ENCODE measurements at places on chromosomes 3 and 15.

GRCh38 chr3:179949412-179949811, 87.3 kb downstream of the PEX5L start:
- DNase-seq = no peak

DNA sequence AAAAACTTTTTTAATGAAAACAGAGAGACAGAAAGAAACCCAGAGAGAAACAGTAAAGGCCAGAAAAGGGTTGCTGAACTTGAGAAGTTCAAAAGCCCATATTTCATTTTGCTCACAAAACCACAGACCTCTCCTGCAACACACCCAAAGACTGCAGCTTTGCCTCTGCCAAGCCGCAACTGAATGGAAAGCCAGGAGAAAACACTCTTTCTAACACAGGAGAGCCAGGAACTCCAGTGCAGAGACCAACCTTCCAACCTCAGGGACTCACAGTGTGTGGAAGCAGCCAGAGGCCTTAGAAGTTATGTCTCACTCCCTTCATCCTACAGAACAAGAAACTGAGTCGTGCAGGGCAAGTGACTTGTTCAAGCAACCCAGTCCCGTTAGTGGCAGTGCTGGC, 163.1 kb upstream of the HES1 start:
- no peak for DNase-seq

DNA sequence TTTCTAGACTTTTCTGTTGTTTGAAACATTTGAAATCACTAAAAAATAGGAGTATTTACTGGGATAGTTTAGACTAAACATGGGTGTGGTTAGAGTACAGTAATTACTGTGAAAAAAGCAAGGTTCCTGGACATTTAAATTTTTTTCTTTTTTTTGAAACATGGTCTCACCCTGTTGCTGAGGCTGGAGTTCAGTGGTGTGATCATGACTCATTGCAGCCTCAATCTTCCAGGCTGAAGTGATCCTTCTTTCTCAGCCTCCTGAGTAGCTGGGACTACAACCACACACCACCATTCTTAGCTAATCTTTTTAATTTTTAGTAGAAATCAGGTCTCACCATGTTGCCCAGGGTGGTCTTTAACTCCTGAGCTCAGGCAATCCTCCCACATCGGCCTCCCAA, 20.4 kb upstream of the CELF6 start:
- DNase-seq = no peak

GRCh38 chr3:53460326-53460725, 34.1 kb upstream of the CACNA1D start:
- no peak for DNase-seq

GRCh38 chr3:108287146-108287545, 9.2 kb upstream of the HHLA2 start:
- DNase-seq = no peak

DNA sequence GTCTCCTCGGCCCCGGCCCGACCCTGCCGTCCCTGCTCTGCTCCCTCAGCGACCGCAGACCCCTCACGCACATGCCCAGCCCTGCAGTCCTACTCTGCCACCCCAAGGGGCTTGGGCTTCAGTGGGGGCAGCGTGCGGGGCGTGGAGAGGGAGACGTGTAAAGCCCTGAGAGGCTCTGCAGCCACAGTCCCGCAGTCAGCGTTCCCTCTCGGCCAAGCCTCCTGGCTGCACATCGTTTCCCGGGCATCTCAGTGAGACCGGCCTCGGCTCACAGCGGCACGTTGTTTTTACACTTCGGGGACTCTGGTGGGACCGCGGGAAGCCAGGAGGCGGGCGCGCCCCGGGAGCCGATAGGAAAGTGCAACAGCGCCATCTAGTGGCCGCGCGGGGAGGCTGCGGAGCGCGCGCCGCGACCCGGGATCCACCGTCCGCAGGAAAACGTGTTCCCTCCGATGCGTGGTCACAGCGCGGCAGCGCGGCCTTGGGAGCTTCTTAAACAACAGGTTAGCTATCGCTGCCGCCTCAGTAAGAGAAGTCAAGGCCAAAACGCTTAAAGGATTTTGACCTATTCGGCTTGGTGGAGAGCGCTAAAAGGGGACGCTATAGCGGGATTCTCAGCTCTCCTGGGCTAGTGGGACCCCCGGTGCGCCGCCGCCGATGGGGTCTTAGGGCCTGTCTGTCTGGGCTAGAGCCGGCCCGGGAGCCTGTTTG, 226.8 kb upstream of the IGF1R start:
- peak; percentile 46 for DNase-seq

- no peak for DNase-seq
These were observed 259.6 kb upstream of the CTNNB1 start for GRCh38 chr3:40939741-40940130.

GRCh38 chr3:99928771-99929744, 111.4 kb downstream of the CMSS1 start:
- no peak for DNase-seq

- no peak for DNase-seq
These were observed 20.2 kb upstream of the DAPK2 start for GRCh38 chr15:64066451-64066850.

GRCh38 chr15:78243491-78243941, 9.2 kb upstream of the ACSBG1 start:
- no peak for DNase-seq

GRCh38 chr3:134677987-134678308, 27.1 kb upstream of the KY start:
- DNase-seq = no peak

GRCh38 chr3:59163953-59164352, 114.1 kb upstream of the CFAP20DC start:
- no peak for DNase-seq

- DNase-seq = no peak
These were observed 12.1 kb upstream of the MGA start for GRCh38 chr15:41648097-41648496.

- DNase-seq = no peak
These were observed 82.0 kb downstream of the KCNMB2 start for GRCh38 chr3:178618197-178618596.

DNA sequence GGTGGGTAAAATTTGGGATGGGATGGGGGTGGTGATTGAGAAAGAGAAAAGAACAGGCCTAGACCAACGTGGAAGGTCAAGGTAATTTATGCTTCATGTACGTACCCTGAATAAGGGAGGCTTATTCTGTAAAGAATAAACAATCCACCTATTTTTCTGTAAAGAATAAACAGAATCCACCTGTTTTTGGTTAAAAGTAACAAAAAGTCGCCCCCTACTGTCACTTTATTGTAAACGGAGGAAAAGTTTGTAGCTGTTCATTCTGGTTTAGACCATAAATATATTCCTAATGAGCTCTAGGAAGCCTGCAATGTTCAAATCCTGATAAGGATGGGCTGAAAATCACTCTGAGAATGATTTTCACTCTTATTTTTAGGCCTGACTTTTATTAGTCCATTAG, 23.5 kb upstream of the SQOR start:
- DNase-seq = no peak

DNA sequence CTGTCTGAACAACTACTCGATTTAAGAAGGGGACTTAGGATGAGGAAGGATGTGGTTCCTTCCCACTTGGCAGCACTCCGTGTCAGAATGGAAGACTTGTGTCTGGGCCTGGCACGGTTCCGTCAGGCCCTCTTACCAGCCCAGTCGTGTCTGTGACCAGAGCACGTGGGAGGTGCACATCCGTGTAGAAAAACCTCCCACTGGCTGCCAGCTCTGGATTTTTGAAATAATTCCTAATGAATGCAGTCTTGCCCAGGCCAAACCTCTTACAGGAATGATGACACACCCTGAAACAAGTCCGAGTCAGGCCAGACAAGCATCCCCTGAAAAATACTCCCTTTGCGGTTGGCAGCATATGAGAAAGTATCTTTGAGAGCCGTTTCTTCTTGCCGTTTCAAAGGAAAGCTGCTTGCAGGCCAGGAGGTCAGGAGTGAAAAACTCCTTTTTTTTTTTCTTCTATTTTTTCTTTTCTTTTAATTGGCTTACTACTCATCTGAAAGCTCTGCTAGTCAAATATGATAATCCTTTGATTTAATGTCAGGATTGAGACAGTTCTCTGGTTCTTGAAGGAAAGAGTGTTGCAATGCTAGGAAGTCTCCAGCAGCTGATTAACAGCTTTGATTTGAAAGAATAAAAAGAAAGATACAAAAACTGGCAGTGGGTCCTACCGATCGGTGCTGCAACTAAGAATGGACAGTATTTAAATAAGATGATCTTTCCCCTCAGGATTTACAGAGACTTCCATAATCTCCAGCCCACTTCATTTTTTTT, 19.8 kb downstream of the IL1RAP start:
- no peak for DNase-seq

- DNase-seq = no peak
These were observed 25.9 kb downstream of the CCDC32 start for GRCh38 chr15:40538976-40539375.

DNA sequence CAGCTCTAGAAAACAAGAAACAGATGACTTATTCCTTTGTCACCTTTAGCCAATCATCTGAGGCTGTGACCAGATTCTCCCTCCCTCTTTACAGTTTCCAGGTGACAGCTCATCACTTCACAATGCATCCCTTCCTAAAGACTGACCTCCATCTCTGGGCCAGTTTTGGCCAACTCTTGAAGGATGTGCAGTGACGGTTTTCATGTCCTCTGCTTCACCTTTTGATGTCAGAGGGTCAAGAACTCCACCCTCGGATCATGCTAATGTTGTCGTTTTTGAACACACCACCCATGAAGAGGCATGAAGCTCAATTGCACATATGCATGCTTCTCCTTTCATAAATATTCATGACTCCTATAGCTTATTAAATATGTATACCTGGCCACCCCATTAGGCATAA, 161.2 kb upstream of the SYNPR start:
- no peak for DNase-seq

DNA sequence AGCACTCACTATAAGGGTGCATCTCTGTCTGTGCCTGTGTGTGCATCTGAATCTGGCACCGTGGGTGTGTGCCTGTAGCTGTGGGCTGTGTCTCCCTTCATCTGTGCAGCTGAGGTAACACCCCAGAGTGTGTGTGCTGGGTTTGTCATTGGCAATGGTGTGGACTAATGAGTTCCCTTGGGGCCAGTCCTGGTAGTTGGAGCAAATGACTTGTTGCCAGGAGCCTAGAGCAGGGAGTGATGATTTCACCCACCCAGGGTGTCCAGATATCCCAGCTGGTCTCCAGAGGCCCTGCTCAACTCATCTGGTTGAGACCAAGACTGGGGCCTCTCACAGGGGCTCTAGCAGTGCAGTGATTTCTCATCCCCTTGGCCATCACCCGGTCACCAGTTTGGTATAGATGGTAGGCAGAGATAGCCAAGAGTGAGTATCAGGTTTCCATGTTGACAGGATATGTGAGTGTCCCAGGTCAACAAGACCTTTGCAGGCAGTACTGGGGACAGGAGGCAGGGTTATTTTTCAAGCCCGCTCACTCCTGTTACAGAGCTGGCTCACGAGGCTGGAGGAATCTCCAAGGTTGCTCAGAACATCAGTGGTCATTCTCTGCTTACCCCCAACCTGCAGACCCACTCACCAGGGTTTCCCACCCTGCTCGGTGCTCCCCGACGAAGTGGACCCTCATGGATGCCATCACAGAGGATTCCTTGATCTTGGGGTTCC, 4.1 kb upstream of the HDAC11 start:
- no peak for DNase-seq

GRCh38 chr15:44427756-44428724, 611 bp downstream of the CTDSPL2 start:
- DNase-seq = no peak

DNA sequence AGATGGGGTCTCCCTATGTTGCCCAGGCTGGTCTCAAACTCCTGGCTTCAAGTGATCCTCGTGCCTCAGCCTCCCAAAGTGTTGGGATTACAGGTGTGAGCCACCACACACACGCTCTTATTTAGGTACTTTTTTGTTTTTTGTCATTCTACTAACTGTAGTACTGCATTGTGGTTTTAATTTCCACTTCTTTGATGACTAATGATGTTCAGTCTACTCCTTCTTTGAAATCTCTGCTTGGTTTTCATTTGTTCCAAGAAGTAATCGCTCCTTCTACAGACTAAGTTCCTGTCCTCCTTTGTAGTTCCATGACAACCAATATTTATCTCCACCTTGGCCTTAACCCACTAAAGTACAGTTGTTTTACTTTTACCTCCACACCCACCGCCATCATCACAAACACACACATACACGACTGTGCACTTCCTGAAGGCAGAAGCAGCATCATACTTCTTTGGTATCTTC, 529 bp upstream of the DLEC1 start:
- no peak for DNase-seq

DNA sequence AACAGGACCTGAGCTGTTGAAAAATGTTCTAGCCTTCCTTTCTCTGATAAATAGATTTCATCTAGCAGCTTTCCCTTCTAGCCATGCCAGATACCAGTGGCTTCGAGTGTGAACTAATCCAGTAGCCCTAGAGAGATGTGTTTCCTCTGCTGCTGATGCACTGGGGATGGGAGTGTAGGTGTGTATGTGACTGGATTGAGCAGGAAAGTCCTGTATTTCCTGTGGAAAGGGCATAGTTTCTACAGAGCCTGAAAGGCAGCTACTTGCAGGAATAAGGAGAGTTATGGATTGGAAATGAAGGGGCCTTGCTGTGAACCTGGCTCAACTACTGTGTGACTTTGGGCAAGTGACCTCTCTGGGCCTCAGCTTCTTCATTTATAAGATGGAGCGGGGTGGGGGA, 8.6 kb downstream of the TIMP4 start:
- no peak for DNase-seq

DNA sequence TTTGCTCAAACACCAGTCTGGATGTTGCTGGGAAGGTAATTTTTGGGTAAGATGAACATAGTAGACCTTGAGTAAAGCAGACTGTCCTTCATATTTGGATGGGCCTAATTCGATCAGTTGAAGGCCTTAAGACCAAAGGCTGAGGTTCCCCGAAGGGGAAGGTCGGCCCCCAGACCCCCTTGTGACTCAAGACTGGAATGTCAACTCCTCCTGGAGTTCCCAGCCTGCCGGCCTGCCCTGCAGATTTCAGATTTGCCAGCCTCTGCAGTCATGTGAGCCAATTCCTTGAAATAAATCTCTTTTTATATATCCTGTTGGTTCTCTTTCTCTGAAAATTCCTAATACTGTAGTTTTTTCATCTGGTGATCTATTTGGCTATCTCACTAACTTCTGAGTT, 146.5 kb downstream of the APBA2 start:
- DNase-seq = no peak

GRCh38 chr3:132268956-132269355, 48.3 kb upstream of the ACP3 start:
- DNase-seq = no peak

GRCh38 chr3:112610121-112610520, 30.8 kb downstream of the CCDC80 start:
- no peak for DNase-seq

DNA sequence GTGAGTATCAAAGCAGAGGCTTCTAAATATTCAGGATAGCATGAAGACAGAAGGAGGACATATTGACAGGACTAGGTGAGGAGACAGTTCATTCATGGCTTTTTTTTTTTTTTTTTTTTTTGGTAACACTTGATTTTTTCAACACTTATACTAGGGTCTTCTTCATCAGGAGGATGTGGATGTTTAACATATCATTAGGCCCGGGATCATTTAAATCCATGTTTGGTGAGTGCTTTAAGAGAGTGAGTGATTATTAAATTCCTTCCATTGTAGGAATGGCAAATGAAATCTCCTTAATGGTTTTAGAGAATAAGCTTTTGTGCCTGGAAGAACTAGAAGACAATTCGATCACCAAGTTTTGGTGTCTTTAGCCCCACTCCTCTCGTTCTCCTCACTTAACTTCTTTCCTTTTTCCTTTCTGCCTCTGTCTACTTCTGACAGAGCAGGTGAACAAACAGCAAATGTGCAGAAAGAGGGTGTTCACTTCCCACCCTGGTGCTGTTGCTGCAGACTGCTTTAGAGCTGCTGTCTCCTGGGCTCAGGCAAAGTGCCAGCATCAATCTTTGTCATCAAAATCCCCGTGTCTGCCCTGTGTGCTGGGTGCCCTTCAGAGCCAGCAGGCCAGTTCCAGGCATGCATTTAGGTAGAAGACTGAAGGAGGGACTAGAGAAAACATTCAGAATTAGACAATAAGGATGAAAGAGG, 35.6 kb upstream of the RAB11A start:
- no peak for DNase-seq
